ENCODE measurements at places on chromosomes 3 and 15.

- no peak overlapping the region for H3K4me3 ChIP-seq
- ATAC-seq = no peak
- H3K27ac ChIP-seq = no peak overlapping the region
- H3K4me1 ChIP-seq = peaks cover 18% of the 10 kb centered on the region
- no peaks in the 10 kb centered on the region for H3K36me3 ChIP-seq
- H3K27me3 ChIP-seq = no peaks in the 10 kb centered on the region
These were observed 83.1 kb downstream of the DNAJB8 start for GRCh38 chr3:128383316-128384235.

GRCh38 chr3:66486202-66486601 lies 14.6 kb downstream of the LRIG1 start:
- H3K4me1 ChIP-seq = peaks cover 100% of the 10 kb centered on the region
- no peak overlapping the region for H3K4me3 ChIP-seq
- no peaks in the 10 kb centered on the region for H3K27me3 ChIP-seq
- no peak for ATAC-seq
- no peaks in the 10 kb centered on the region for H3K36me3 ChIP-seq

- H3K36me3 ChIP-seq = no peaks in the 10 kb centered on the region
- ATAC-seq = no peak
- H3K4me1 ChIP-seq = no peaks in the 10 kb centered on the region
- H3K27me3 ChIP-seq = no peaks in the 10 kb centered on the region
These were observed 591.2 kb downstream of the NSUN3 start for GRCh38 chr3:94654096-94654495.

DNA sequence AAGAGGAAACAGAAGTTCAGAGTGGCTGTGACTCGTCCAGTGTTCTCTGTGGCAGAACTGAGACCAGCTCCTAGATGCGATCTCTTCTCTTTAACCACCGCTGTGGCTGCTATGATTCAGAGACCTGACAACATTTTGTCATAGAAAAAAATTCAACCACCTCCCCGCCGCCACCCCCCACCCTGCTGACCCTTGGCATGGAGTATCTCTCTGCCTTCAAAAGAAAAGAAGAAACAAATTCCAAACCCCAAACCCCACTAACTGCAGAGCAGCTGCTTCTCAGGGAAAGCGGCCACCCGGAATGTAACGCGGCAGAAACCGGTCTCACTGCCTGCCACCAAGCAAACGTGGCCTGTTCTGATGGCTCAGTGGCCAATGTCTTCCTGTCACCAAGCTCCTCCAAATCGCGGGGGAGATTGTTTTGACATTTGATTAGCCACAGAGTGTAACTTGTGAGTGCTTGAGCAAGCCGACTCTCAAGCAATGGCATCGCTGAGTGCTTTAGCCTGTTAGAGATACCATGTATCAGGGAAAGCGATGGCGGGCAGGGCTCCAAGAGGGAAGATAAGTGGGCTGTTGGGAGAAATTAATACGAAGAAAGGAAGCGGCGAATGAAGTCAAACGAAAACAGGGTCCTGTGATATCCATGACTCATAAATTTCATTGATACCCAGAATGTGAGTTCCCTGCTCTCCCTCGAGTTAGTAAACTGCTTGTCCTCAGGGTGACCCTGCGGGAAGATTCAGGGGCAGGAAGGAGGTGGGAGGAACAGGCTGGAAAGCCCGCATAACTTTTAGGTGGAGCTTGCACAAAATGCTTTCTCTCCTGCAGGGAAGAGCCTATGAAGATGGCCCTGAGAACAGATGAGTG lies 44.8 kb upstream of the TLE3 start:
- no peak for ATAC-seq
- H3K36me3 ChIP-seq = no peaks in the 10 kb centered on the region
- no peak overlapping the region for H3K4me3 ChIP-seq
- no peak overlapping the region for H3K27ac ChIP-seq
- peaks cover 34% of the 10 kb centered on the region for H3K4me1 ChIP-seq

GRCh38 chr3:98322101-98322500 lies 31.6 kb upstream of the OR5K4 start:
- no peak overlapping the region for H3K4me3 ChIP-seq
- H3K36me3 ChIP-seq = no peaks in the 10 kb centered on the region
- peaks cover 4% of the 10 kb centered on the region for H3K27me3 ChIP-seq
- ATAC-seq = no peak
- H3K27ac ChIP-seq = no peak overlapping the region
- no peaks in the 10 kb centered on the region for H3K4me1 ChIP-seq

DNA sequence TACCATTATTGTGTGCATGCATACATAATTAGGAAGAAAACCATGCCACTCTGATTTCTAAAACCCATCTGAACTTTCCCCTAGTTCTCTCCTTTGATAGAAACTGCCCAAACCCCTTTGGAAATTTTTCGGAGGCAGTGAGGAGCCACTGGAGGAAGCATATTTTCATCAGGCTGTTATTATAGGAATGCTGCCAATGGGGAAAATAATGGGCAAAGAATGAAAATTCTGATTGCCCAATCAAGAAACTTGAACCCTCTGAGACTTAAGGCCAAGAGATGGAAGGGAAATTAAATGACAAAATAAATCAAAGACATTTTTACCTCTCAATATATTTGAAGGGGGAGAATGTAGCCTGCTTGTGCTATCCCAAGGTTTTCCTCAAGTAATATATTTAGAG lies 376.0 kb upstream of the PDZRN3 start:
- H3K4me1 ChIP-seq = no peaks in the 10 kb centered on the region
- ATAC-seq = no peak
- no peaks in the 10 kb centered on the region for H3K27me3 ChIP-seq
- H3K4me3 ChIP-seq = no peak overlapping the region
- no peaks in the 10 kb centered on the region for H3K36me3 ChIP-seq
- H3K27ac ChIP-seq = no peak overlapping the region

- ATAC-seq = no peak
- H3K36me3 ChIP-seq = peaks cover 88% of the 10 kb centered on the region
- H3K4me1 ChIP-seq = no peaks in the 10 kb centered on the region
- no peak overlapping the region for H3K27ac ChIP-seq
- H3K27me3 ChIP-seq = no peaks in the 10 kb centered on the region
These were observed 57.9 kb upstream of the SEC22A start for GRCh38 chr3:123143669-123144411.

DNA sequence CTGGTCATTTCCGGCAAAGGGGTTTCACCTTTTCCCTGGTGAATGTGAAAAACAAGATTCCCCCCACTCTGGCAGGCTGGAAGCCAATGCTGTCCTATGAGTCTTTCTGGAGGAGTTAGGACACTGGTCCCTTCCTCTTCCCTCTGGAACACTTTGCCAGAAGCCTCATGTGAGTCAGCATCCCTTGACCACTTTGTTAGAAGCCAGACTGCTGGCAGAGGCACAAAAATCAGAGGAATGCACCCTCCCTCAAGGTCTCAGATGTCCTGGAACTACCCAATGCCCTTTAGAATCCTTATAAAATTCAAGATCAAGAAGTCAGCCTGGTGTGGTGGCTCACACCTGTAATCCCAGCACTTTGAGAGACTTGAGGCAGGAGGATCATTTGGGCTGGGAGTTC lies 26.6 kb downstream of the ITGB5 start:
- H3K4me3 ChIP-seq = no peak overlapping the region
- H3K4me1 ChIP-seq = peaks cover 58% of the 10 kb centered on the region
- peak; percentile 97 for ATAC-seq
- peaks cover 10% of the 10 kb centered on the region for H3K36me3 ChIP-seq
- H3K27me3 ChIP-seq = no peaks in the 10 kb centered on the region

DNA sequence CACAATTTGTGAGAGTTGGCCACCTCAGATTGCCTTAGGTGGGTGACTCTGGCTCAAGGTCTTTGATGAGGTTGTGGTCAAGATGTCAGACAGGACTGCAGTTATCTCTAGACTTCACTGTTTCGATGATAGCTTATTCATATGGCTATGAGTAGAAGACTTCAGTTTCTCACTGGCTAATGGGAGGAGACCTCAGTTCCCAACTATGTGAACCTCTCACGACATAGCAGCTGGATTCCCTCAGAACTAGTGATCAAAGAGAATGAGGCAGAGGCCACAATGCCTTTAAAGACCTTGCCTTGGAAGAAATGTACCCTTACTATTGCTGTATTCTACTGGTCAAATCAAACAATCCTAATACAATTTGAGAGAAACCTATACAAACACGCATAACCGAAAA lies 607.5 kb upstream of the ROBO2 start:
- ATAC-seq = no peak
- no peak overlapping the region for H3K27ac ChIP-seq
- H3K36me3 ChIP-seq = no peaks in the 10 kb centered on the region
- peaks cover 3% of the 10 kb centered on the region for H3K27me3 ChIP-seq
- H3K4me1 ChIP-seq = no peaks in the 10 kb centered on the region

DNA sequence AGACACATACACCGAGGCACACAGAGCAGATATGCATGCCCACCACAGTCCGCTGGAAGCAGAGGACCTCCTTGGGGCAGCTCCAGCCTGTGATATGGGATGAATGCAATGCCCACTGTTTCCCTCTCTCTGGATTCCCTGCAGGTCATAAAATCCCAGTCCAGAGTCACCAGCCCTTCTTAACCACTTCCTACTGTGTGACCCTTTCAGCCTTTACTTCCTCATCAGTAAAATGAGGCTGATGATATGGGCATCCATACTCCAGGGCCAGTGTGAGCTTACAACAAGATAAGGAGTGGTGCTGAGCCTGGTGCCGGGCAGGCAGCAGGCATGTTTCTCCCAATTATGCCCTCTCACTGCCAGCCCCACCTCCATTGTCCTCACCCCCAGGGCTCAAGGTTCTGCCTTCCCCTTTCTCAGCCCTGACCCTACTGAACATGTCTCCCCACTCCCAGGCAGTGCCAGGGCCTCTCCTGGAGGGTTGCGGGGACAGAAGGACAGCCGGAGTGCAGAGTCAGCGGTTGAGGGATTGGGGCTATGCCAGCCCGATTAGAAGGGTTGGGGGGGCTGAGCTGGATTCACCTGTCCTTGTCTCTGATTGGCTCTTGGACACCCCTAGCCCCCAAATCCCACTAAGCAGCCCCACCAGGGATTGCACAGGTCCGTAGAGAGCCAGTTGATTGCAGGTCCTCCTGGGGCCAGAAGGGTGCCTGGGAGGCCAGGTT lies at the start of gene GNAT1:
Gene GNAT1 (plus strand): TSS at position 675 of the 725 bp plus-strand sequence. CDS start 116 bp downstream, outside the sequence.
- no peak within 1 kb of the TSS for H3K27ac ChIP-seq
- H3K36me3 ChIP-seq = no peaks in the 10 kb centered on the region
- no peak for ATAC-seq
- H3K4me1 ChIP-seq = peaks cover 15% of the 10 kb centered on the region

GRCh38 chr3:187999821-188000220 lies 154.1 kb upstream of the LPP start:
- no peaks in the 10 kb centered on the region for H3K36me3 ChIP-seq
- H3K27ac ChIP-seq = no peak overlapping the region
- H3K4me3 ChIP-seq = no peak overlapping the region
- H3K27me3 ChIP-seq = no peaks in the 10 kb centered on the region

- H3K36me3 ChIP-seq = peaks cover 100% of the 10 kb centered on the region
- H3K27me3 ChIP-seq = no peaks in the 10 kb centered on the region
- H3K27ac ChIP-seq = peak overlapping the region; percentile 71
- peaks cover 24% of the 10 kb centered on the region for H3K4me1 ChIP-seq
- peak; percentile 91 for ATAC-seq
- H3K4me3 ChIP-seq = no peak overlapping the region
These were observed 19.5 kb downstream of the TKT start for GRCh38 chr3:53236112-53236841.

- no peaks in the 10 kb centered on the region for H3K27me3 ChIP-seq
- no peaks in the 10 kb centered on the region for H3K36me3 ChIP-seq
- H3K27ac ChIP-seq = no peak overlapping the region
These were observed 5.6 kb upstream of the ROPN1 start for GRCh38 chr3:123997543-123997942.

- no peaks in the 10 kb centered on the region for H3K4me1 ChIP-seq
- no peaks in the 10 kb centered on the region for H3K36me3 ChIP-seq
- H3K27ac ChIP-seq = no peak overlapping the region
- H3K27me3 ChIP-seq = no peaks in the 10 kb centered on the region
- ATAC-seq = no peak
These were observed 576.3 kb upstream of the NECTIN3 start for GRCh38 chr3:110495201-110495927.

DNA sequence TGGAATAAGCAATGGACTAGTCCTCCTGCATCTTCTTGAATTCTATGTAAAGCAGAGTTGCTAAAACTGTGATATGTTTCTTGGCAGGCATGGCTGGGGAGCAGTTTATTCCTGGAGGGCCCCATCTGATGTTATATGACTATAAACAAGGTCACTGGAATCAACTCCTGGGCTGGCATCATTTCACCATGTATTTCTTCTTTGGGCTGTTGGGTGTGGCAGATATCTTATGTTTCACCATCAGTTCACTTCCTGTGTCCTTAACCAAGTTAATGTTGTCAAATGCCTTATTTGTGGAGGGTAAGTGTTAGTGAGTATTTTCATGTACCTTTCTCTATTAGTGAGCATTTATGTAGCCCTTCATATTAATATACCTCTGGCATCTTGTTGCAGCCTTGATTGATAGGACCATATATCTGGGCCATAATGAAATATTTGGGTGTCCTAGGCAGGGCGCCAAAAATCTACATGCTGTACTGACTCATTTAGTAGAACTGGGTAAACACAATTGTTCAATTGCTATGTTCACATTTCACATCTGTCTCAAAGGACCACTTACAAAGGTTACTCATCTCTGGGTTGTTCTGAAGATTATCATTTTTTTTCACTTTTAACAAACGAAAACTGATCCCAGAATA lies 52.6 kb upstream of the ADGRG7 start:
- no peaks in the 10 kb centered on the region for H3K4me1 ChIP-seq
- no peaks in the 10 kb centered on the region for H3K27me3 ChIP-seq
- H3K4me3 ChIP-seq = no peak overlapping the region
- no peak overlapping the region for H3K27ac ChIP-seq
- H3K36me3 ChIP-seq = no peaks in the 10 kb centered on the region
- no peak for ATAC-seq

- peaks cover 35% of the 10 kb centered on the region for H3K4me1 ChIP-seq
- H3K27ac ChIP-seq = peak overlapping the region; percentile 82
- no peak for ATAC-seq
- no peak overlapping the region for H3K4me3 ChIP-seq
- H3K27me3 ChIP-seq = no peaks in the 10 kb centered on the region
These were observed 106.9 kb upstream of the RNU6-1 start for GRCh38 chr15:67946701-67947100.

Data from gastroesophageal sphincter (tissue), 4 donors.